Memory B cell (primary cell): ENCODE measurements at places on chromosomes 5 and 9.

DNA sequence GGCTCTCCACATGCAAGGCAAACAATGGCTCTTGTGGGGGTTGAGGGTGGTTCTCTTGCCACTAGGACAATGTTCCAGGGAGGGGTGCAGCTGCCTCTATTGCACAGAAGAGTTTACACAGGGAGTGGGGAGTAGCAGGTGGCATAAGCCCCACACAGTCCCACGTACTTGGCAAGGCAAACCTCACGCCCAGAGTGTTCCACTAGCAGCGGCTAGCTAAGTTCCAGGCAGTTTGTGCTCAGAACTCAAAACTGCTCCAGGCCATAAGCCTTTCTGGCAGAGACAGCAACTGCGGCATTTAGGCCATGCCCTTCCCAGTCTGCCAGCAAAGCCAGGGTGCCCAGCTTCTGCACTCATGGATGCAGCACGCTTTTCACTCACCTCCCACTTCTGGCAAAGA is 29.0 kb upstream of the BTNL3 start:
- H3K27ac ChIP-seq, result no peak overlapping the region
- no peak for DNase-seq
- peaks cover 4% of the 10 kb centered on the region for H3K27me3 ChIP-seq
- H3K4me1 ChIP-seq, result peaks cover 1% of the 10 kb centered on the region
- no peak overlapping the region for H3K4me3 ChIP-seq

- DNase-seq, result no peak
- no peaks in the 10 kb centered on the region for H3K36me3 ChIP-seq
- no peak overlapping the region for H3K27ac ChIP-seq
These were observed 718 bp downstream of the DEPDC1B start for GRCh38 chr5:60699288-60699608.

GRCh38 chr9:134461426-134461982 is 135.2 kb downstream of the RXRA start:
- peaks cover 8% of the 10 kb centered on the region for H3K27me3 ChIP-seq
- peaks cover under 1% of the 10 kb centered on the region for H3K4me1 ChIP-seq
- DNase-seq, result no peak

DNA sequence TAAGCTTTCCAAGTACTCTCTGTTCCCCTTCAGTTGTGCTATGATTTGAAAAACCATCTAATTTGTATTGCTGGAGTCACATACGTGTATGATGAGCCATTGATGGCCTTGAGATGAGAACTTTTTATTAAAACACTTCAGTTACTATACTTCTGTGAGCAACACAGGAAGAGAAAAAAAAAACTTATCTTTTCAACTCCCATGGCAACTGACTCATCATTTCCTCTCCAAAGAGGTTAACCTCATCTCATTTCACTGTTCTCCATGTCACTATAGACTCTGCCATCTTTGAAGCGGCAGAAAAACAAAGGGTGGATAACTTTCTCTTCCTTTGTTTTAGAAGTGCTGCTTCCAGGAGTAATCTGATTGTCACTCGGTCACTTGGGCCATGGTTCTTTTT is 104.3 kb upstream of the PCSK1 start:
- no peaks in the 10 kb centered on the region for H3K36me3 ChIP-seq
- no peak for DNase-seq
- H3K27me3 ChIP-seq, result peaks cover 3% of the 10 kb centered on the region
- no peak overlapping the region for H3K27ac ChIP-seq
- peaks cover 2% of the 10 kb centered on the region for H3K4me1 ChIP-seq
- no peak overlapping the region for H3K4me3 ChIP-seq

- H3K4me3 ChIP-seq, result no peak overlapping the region
- peaks cover 3% of the 10 kb centered on the region for H3K4me1 ChIP-seq
- no peak for DNase-seq
- H3K27ac ChIP-seq, result no peak overlapping the region
- H3K36me3 ChIP-seq, result no peaks in the 10 kb centered on the region
These were observed 62.3 kb downstream of the TENT4A start for GRCh38 chr5:6775571-6775970.

DNA sequence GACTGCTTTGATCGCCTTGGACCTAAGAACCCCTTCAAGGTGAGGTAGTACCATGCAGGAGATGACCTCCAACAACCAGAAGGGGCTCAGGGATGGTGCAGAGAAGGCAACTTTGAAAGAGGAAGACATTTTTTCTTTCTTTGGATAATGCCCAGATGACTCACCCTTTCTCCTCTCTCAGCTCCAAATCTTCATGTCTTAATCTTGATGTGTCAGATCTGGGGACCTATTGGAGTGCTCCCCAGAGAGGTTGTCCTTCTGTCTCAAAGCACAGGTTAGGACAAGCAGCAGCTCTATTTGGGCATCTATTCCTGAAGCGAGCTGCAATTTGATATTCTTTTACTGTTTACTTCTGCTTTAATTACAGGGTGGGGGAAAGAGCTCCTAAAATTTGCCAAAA is 229.9 kb upstream of the MAP3K1 start:
- no peaks in the 10 kb centered on the region for H3K27me3 ChIP-seq
- no peak for DNase-seq
- H3K27ac ChIP-seq, result peak overlapping the region; percentile 98
- H3K4me3 ChIP-seq, result no peak overlapping the region
- H3K36me3 ChIP-seq, result peaks cover 4% of the 10 kb centered on the region
- peaks cover 34% of the 10 kb centered on the region for H3K4me1 ChIP-seq

DNA sequence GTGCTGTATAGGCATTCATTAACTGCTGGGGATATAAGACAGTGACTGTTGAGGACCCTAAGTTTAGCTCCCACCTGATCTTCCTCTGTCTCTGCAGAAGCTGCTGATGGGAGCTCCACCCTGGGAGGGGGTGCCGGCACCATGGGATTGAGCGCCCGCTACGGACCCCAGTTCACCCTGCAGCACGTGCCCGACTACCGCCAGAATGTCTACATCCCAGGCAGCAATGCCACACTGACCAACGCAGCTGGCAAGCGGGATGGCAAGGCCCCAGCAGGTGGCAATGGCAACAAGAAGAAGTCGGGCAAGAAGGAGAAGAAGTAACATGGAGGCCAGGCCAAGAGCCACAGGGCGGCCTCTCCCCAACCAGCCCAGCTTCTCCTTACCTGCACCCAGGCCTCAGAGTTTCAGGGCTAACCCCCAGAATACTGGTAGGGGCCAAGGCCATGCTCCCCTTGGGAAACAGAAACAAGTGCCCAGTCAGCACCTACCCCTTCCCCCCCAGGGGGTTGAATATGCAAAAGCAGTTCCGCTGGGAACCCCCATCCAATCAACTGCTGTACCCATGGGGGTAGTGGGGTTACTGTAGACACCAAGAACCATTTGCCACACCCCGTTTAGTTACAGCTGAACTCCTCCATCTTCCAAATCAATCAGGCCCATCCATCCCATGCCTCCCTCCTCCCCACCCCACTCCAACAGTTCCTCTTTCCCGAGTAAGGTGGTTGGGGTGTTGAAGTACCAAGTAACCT is 22.1 kb downstream of the PCDHGC5 start:
- DNase-seq, result peak; percentile 56
- peaks cover 8% of the 10 kb centered on the region for H3K36me3 ChIP-seq
- peak overlapping the region; percentile 56 for H3K4me3 ChIP-seq

- no peak for DNase-seq
- H3K27me3 ChIP-seq, result no peaks in the 10 kb centered on the region
- no peaks in the 10 kb centered on the region for H3K36me3 ChIP-seq
- H3K4me3 ChIP-seq, result no peak overlapping the region
- no peak overlapping the region for H3K27ac ChIP-seq
These were observed 210.2 kb upstream of the GAS1 start for GRCh38 chr9:87157366-87158031.

DNA sequence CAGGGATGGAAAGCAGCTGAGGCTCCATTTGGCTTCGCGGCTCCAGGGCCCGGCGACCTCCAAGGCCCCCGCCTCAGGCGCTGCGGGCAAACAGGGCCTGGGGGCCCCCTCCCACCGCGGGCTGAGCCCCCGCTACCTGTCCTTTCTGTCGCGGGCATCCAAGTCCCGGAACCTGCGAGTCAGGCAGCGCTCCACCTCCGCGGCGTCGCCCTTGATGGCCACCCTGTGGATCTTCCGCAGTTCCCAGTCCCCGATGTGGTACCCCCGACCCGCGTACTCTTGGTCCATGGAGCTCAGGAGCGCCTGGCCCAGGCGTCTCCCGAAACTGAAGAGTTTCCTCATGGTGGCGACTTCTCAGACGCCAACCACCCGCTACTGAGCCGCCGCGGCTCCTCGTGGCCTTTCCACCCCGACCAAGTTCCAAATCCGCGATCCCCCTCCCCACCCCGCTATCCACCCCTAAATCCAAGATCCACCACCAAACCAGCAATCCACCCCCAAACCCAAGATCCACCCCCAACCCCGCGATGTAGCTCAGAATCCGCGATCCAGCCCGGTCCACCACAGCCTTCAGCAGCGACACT is 86.5 kb upstream of the CCDC180 start:
- H3K27me3 ChIP-seq, result peaks cover 25% of the 10 kb centered on the region
- peaks cover 4% of the 10 kb centered on the region for H3K4me1 ChIP-seq
- no peak for DNase-seq
- H3K27ac ChIP-seq, result no peak overlapping the region
- peak overlapping the region; percentile 87 for H3K4me3 ChIP-seq
- H3K36me3 ChIP-seq, result no peaks in the 10 kb centered on the region

DNA sequence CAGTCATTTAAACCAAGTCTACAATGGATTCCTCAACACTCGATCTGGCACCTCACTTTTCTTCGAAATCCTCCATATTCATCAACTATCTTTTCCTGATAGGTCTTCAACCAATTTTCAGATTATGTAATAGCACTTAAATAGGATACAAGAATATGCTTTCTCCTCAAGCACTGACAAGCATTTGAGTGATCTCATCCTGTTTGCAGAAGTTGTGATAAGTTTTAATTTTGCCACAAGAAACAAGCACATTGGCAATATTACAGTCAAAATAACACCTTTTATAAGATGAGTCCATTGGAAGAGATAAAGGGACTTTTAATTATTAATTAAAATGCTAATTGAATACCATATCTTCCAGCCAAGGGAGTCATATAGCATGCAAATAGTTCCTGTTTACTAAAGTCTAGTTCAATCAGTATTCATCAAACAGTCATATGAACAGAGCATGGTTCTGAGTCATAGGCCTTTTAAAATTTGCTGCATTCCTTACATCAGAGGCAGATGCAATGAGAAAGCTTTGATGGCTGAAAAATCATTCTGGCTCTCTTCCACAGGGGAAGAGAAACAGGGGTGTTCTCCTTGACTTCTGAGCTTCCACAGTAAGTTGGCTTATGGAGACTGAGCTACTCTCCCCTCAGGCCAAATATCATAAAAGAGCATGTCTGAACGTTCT is 32.7 kb upstream of the ZCCHC9 start:
- no peaks in the 10 kb centered on the region for H3K27me3 ChIP-seq
- DNase-seq, result no peak
- H3K4me3 ChIP-seq, result no peak overlapping the region
- no peak overlapping the region for H3K27ac ChIP-seq

DNA sequence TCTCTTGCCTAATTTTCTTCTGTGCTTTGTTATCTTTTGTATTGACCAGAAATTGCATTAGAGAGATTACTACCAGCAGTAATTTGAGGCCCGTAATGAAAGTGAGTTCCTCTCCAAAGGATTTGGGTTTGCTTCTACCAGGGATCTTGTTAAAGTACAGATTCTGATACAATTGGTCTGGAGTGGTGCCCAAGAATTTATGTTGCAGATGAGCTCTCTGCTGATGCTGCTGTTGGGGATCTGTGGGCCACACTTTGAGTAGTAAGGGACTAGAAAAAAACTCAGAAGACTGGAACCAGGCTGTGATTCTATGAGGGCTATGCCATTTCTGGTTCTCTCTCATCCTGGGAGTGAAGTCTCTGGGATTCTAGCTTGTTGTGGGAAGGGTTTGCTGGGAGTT is 192.2 kb downstream of the SEC61B start:
- no peaks in the 10 kb centered on the region for H3K27me3 ChIP-seq
- DNase-seq, result no peak
- H3K4me3 ChIP-seq, result no peak overlapping the region
- H3K36me3 ChIP-seq, result no peaks in the 10 kb centered on the region

DNA sequence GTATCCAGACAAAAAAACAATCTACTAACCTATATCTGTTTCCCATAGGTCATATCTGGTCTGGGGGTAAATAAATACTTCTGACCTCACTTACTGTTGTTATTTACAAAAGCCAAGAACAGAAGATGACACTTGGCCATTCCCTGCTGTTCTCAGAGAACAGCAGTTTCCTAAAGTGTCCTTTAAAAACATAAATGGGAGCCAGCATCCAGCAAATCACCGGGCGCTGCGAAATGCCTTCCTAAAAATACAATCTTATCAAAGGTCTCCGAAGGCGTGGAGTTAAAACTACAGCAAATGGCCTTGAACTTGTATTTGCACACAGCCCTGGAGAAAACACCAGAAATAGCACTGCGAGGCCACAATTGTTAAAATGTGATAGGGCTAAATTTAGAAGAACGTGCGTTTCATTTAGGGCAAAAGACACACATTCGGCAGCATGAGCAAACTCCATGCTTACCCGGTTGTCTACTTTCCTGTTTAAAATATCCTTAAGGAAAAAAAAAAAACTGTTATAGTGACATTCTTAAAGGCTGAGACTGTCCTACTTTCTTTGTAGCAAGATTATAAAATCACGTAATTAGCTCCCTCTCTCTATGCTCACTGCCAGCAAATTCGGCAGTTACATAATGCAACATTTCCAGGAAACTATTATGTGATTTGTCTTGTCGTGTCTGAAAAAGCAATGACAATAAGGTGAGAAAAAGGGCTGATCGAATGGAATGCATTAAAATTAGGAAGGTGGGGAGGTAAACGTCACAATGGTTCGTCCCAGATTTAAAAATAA is 1.5 kb downstream of the NFIL3 start:
- peaks cover 4% of the 10 kb centered on the region for H3K36me3 ChIP-seq
- peaks cover 12% of the 10 kb centered on the region for H3K27me3 ChIP-seq
- H3K27ac ChIP-seq, result peak overlapping the region; percentile 73
- H3K4me1 ChIP-seq, result peaks cover 39% of the 10 kb centered on the region

DNA sequence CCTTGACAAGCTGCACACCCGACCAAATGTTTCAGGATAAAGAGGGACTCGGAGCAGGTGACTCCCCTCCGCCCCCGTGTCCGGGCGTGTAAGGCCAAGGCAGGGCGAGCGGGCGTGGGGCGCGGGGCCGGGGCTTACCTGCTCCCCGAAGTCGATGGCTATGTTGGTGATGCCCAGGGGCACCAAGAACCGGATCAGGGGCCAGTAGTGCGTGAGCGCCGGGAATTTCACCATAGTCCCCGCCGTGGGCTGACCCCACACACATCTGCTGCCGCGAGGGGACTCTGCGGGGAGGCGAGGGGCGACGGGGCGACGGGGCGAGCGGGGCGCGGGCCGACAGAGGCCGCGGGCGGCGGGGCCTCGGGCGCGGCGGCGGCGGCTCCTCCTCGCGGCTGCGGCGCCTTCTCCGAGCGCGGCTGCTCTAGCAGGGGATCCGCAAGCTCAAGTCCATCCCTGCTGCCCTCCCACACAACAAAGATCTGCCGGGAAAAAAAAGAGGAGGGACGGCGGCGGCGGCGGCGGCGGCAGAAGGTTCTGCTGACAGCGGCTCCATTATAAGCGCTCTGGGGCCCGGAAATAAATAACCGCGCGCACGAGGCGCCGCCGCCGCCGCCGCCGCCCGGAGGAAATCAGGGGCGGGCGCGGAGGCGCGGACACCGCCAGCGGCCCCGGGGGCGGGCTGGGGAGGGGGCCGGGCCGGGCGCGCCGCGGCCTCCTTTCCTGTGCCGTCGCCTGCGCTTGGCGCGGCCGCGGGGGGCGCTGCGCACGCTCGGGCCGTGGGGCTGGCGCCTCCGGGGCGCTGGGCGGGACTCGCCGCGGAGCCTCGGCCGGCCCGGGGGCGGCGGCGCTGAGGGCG is at the start of gene ANKH:
Gene ANKH, minus strand, starts transcription at position 565 of the 856 bp plus-strand sequence. Its CDS starts 331 bp downstream, at position 234.
- no peaks in the 10 kb centered on the region for H3K36me3 ChIP-seq
- H3K27ac ChIP-seq, result peak within 1 kb of the TSS; percentile 88
- no peaks in the 10 kb centered on the region for H3K27me3 ChIP-seq
- H3K4me3 ChIP-seq, result peak within 1 kb of the TSS; percentile 94
- H3K4me1 ChIP-seq, result peaks cover 21% of the 10 kb centered on the region

- no peak overlapping the region for H3K4me3 ChIP-seq
- peak overlapping the region; percentile 7 for H3K27ac ChIP-seq
- no peak for DNase-seq
- H3K4me1 ChIP-seq, result no peaks in the 10 kb centered on the region
- peaks cover 45% of the 10 kb centered on the region for H3K27me3 ChIP-seq
These were observed 15.9 kb downstream of the OR2V1 start for GRCh38 chr5:181114844-181115778.
